ENCODE measurements at places on chromosomes 1 and 21.

GRCh38 chr21:33244082-33244778 lies 14.5 kb downstream of the IFNAR2 start:
- DNase-seq, result no peak

DNA sequence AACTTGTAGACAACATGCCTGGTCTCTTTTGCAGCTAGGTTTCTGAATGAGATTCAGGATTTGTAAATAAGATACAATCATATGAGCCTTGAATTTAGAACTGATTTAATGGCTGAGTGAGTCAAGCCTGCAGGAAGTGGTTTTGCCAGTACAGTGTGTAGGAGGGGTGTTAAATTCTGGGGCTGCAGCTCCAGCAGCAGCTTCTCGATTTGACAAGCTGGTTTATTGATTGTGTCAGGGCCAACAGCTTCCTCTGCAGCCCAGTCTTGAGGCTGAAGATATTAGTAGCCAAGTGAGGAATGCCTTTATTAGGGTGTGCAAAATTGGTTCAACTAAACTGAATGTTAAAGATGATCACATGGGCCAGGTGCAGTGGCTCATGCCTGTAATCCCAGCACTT lies 11.5 kb upstream of the PLA2G5 start:
- DNase-seq, result no peak

DNA sequence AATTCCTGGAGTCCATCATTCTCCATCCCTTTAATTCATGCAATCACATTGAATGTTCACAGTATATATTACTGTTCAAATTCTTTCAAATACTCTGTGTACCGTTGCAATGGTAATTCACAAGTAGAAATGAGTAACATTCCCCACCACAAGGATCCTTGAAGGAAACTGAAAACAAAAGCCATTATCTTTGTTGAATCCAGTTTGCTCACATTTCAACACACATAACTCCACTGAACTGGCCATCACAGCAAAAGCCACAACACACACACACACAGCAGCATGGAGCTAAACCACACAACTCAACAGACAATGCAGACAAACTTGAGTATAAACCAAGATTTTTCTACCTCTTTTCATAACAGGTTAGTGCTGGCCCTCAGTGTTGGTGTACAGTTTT lies 188.3 kb upstream of the GREM2 start:
- no peak for DNase-seq

- DNase-seq, result no peak
Measured at GRCh38 chr1:3697810-3698209, 45.5 kb downstream of the TP73 start.

DNA sequence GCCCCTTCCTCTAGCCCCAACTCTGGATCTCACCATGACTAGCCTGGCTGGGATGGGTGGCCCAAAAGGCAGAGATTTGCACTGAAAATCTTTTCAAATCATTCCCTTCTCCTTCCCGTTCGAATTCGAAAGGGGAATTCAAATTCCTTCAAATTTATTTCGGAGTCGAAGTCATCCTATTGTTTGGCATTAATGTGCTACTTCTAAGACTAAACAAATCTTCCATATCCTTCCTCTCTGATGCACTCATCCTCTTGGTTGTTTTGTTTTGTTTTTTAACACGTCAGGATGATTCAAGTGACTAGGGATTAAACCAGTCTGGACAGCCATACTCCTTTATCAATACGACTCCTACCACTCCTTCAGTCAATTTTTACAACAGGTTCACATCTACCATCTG lies 95.5 kb upstream of the SGIP1 start:
- no peak for DNase-seq

GRCh38 chr1:4346131-4346530 lies 308.3 kb upstream of the AJAP1 start:
- no peak for DNase-seq

- no peak for DNase-seq
Measured at GRCh38 chr1:68800182-68800581, 303.3 kb upstream of the DEPDC1 start.

- no peak for DNase-seq
Measured at GRCh38 chr1:19122668-19123067, 87.4 kb downstream of the UBR4 start.

GRCh38 chr1:45802343-45803298 lies 791 bp upstream of the MAST2 start:
- DNase-seq, result peak; percentile 55

DNA sequence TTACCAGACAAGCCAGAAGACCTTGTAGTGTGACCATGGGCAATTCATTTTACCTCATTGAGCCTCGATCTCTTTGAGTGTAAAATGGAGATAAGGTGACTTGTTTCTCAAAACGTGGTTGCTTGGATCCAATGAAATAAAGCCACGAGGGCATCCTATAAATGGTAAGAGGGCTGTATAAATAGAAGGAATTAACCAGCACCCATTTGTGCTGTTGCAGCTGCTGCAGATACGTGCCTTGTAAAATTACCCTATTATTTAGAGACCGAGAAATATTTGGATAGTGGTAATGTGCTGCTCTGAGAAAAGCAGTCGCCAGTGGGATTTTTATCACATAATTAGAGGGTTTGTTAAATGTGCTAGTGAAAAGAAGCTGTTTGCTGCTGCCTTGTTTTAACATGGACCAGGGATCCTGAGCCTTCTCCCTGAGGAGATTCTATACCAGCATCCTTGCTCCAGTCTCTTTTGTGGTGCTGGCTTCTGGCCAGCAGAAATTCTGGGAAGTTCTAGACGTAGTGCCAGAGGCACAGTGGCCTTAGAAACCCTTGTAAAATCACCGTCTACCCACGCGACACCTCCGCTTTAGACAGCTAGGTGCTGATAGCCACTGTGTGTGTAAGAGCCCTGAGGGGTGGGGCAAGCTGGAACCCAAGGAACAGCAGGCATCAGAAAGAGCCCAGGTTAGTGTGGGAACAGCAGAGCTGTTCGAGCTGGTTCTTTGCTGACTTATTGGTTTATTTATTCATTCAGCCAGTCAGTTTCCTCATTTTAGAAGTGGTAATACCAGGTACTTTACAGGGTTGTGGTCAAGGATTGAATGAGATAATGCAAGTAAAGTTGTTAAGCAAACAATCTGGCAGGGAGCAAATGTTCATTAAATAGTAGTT lies 137.5 kb downstream of the NOS1AP start:
- DNase-seq, result peak; percentile 85

DNA sequence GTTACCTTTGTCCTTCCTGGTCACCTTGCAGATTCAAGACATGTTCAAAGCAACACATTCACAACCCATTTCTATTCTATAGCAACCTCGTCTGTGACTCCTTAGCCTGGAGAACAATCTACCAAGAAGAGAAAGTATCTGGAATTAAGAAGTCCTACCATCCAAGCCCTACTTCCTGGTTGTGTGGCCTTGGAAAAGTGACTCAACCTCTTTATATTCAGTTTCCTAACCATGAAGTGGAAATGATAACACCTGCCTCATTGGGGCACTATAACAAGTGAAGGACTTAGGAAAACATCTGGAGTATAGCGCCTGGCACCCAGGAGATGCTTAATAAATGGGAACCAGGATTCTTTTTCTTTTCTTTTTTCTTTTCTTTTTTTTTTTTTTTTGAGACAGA lies 36.5 kb upstream of the SRRM1 start:
- DNase-seq, result no peak

- no peak for DNase-seq
Measured at GRCh38 chr21:37462087-37462861, 95.7 kb downstream of the DYRK1A start.

DNA sequence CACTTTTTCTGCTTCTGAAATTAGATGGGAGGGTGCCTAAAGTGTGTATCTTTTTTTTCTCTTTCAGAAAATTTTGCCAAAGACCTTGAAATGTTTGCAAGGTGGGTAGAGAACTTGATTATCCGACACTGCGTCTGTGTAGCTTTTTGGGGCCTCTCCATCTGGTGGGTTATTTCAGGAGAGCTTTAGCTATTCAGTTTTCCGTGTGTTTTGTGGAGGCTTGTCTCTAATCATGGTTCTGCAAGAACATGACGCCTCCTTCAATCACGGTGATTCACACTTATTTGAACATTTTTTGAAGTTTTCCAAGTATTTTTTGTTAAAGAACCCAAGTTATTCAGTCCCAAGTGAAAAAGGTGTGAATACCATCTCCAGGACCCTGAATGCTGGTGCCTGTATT lies 4.4 kb downstream of the CENPS start:
- DNase-seq, result no peak

DNA sequence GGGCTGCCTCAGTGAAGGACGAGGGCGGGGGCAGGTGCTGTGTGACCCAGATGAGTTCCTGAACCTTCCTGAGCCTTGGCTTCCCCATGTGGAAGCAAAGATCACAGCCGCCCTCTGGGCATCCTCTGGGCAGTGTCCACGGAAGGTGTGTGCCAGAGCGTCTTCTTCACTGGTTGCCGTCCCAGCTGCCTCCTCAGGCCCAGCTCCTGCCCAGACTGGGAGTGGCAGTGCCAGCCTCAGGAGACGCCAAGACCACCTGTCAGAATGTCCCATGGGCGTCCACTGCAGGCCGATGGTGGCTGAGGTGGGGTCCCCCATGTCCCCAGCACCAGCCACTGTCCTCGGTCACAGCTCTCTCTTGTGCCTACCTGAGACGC lies 10.2 kb downstream of the ARHGEF16 start:
- DNase-seq, result no peak

DNA sequence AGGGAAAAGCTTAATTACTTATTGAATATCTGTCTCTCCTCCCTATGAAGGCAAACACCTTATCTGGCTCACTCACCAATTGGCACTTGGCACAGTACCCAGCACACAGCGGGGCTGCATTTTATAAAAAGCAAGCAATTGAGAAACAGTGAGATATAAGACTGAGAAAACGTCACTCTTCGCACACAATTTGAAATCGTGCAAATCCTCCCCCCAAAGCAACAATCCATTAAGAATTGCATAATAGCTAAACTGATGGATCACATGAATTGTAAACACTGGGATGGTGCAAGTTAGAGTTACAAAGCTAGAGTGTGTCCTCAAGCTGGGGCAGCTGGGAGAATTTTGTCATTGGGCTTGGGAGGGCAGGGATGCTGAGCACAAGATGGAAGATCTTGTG lies 27.1 kb downstream of the PRDX6 start:
- DNase-seq, result no peak

DNA sequence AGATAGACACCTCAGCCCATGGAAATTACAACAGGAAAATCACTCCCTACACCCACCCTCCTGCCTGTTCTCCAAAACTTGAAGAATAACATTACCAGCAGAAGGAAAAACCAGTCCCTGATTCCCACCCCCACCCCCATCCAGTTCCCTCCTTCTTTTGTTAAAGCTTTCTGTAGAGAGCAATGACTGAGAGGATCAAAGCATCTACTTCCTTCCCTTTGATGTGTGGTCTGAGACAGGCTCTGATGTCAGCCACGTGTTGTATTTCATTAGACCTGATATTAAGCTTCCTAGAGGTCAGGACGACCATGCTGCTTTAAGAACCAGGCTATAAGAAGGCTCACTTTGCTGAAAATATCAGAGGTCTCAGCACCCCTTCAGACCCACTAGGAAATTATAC lies 73.9 kb upstream of the HAO2 start:
- DNase-seq, result no peak

- no peak for DNase-seq
Measured at GRCh38 chr1:94304553-94304952, 67.2 kb upstream of the ARHGAP29 start.

- no peak for DNase-seq
Measured at GRCh38 chr1:6244401-6245049, 546 bp downstream of the HES3 start.

GRCh38 chr1:106698660-106699059 lies 357.8 kb upstream of the PRMT6 start:
- DNase-seq, result no peak

GRCh38 chr1:116113615-116114014 lies 2.4 kb downstream of the MAB21L3 start:
- no peak for DNase-seq

- DNase-seq, result no peak
Measured at GRCh38 chr1:247268390-247269045, 12.6 kb downstream of the VN1R5 start.

DNA sequence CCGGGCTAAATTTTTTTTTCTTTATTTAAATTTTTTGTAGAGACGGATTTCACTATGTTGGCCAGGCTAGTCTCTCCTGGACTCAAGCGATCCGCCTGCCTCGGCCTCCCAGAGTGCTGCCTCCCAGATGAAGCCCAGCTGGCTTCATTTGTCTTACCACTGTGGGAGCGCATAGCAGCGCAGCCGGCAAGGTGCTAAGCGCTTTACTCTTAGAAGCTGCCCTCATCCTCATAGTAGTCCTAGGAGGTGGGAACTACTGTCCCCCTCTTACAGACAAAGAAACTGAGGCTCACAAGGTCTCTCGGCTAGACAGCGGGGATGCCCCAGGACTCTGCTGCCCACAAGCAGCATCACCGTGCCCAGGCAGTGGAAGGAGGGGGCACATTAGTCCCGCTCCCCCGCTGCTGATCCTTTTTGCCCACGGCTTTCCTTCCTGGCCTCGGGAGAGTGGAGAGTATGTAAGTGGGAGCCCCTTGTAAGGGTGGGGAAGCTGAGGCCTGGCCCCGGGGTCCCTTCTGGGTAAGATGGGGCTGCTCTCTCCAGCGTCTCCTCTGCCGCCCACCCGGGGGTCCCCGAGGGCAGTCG lies 726 bp downstream of the TMEM54 start:
- no peak for DNase-seq

- DNase-seq, result no peak
Measured at GRCh38 chr1:244952280-244952933, 88.1 kb upstream of the HNRNPU start.

DNA sequence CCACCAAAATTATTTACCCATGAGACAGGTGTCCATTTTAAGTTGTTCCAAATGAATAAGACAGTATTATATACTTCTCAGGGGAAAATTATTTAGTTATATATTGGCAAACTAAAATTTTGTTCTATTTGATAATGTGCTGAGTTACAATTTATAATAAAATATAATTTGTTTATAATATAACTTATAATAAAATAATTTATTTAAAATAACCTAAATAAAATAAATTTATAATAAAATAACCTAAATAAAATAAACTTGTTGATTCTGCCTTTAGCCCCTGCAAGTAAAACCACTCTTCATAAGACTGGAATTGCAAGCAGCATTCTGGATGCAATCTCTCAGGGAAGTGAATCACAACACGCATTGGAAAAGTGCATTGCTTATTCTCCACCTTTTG lies 69.6 kb downstream of the RAVER2 start:
- DNase-seq, result no peak

GRCh38 chr1:153730468-153730988 lies 2.7 kb downstream of the INTS3 start:
- no peak for DNase-seq

DNA sequence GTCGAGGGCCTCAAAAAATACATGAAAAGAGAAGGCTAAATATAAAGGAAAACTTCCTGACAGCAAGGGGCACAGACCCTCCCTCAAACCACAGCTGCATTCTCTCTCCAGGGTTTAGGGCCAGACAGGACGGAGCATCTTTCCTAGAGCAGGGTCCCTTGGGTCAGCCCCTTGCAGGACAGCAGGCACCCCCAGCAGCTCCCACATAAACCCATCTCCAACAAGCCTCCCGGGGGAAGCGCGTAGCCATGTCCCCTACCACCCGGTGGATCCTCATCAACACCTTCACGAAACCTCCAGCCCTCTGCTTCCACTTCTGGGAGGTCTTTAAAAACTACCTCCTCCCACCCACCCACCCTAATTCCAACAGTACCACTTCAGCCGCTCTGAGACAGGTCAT lies 59.5 kb downstream of the CD46 start:
- DNase-seq, result no peak

GRCh38 chr1:6858596-6858995 lies 73.3 kb downstream of the CAMTA1 start:
- no peak for DNase-seq

- no peak for DNase-seq
Measured at GRCh38 chr1:54869173-54869851, 17.7 kb downstream of the DHCR24 start.
